ENCODE measurements at places on chromosomes 16 and 17. TPM values are rescaled to one million over a fixed set of nuclear protein-coding genes. Genes with fewer than 3 reads are reported as not detected.

DNA sequence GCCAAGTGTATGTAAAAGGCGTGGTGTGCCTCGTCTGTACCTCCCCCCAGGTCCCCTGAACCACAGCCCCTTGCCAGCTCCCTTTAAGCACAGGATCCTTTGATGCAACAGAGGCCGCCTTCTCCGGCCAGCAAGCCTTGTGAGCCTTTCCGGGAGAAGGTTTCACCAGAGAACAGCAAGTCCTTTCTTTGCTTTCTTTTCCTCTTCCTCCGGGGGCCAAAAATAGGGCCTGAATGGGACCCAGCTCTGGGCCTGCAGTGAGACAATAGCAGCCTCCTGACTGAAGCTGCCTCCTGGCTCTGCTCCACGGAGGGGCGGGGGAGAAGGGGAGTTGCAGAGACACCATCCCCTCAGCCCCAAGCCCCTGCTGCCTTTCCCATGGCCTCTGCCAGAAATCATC is 9.0 kb downstream of the ADGRG1 start:
- no peak overlapping the region for H3K27ac ChIP-seq
- peaks cover 14% of the 10 kb centered on the region for H3K27me3 ChIP-seq
- no peaks in the 10 kb centered on the region for H3K4me1 ChIP-seq

GRCh38 chr16:59612094-59612493 is 878.0 kb upstream of the GOT2 start:
- H3K4me1 ChIP-seq, result no peaks in the 10 kb centered on the region
- H3K36me3 ChIP-seq, result no peaks in the 10 kb centered on the region
- no peaks in the 10 kb centered on the region for H3K27me3 ChIP-seq
- no peak for DNase-seq
- no peak overlapping the region for H3K27ac ChIP-seq
- no peak overlapping the region for H3K4me3 ChIP-seq

GRCh38 chr17:14156689-14157088 is 80.0 kb downstream of the CDRT15 start:
- peaks cover 32% of the 10 kb centered on the region for H3K36me3 ChIP-seq
- no peak overlapping the region for H3K4me3 ChIP-seq
- no peak for DNase-seq
- H3K4me1 ChIP-seq, result peaks cover 10% of the 10 kb centered on the region

GRCh38 chr17:7803981-7804380 is 30.0 kb upstream of the KDM6B start:
- no peaks in the 10 kb centered on the region for H3K4me1 ChIP-seq
- no peak overlapping the region for H3K4me3 ChIP-seq
- H3K27ac ChIP-seq, result no peak overlapping the region
- no peaks in the 10 kb centered on the region for H3K36me3 ChIP-seq
- DNase-seq, result no peak
- H3K27me3 ChIP-seq, result peaks cover 21% of the 10 kb centered on the region

DNA sequence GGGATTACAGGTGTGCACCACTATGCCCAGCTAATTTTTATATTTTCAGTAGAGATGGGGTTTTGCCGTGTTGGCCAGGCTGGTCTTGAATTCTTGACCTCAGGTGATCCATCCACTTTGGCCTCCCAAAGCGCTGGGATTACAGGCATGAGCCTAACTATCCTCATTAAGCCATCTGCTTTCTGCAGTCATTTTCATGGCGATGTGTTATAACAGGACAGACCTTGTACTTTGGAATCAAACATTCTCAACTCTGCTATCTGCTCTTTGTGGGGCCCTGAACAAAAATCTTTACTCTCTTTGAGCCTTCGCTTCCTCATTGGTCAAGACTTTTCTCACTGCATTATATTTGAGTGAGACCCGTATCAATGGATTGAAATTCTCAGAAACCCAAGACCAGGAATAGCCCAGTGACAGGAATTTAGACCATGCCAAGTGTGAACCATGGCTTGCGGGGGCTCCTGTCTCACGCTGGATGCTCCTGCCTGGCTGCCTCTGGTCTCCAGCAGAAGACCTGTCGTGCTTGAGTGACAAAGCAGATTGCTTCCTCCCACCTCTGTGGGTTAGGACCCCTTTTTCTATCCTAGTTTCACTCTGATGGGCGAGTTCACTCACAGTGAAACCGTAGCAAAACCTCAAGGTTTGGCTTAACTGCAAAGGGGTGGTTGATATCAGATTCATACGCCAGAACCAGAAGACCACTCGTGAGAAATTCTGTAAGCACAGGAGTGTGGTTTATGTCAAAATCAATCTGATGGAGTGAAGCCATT is 519.1 kb downstream of the MAF start:
- peaks cover 17% of the 10 kb centered on the region for H3K36me3 ChIP-seq
- H3K4me1 ChIP-seq, result peaks cover 64% of the 10 kb centered on the region
- DNase-seq, result peak; percentile 72
- H3K27me3 ChIP-seq, result peaks cover 21% of the 10 kb centered on the region

TGFB1I1 gene
- 1.0 TPM for total RNA-seq

- peaks cover 21% of the 10 kb centered on the region for H3K27me3 ChIP-seq
- no peak overlapping the region for H3K4me3 ChIP-seq
- H3K27ac ChIP-seq, result no peak overlapping the region
- peaks cover 2% of the 10 kb centered on the region for H3K4me1 ChIP-seq
- no peak for DNase-seq
These were observed 6.1 kb upstream of the KRTAP2-4 start for GRCh38 chr17:41071606-41072360.

GRCh38 chr17:633641-634101 is 81.0 kb downstream of the VPS53 start:
- H3K27me3 ChIP-seq, result no peaks in the 10 kb centered on the region
- H3K36me3 ChIP-seq, result peaks cover 11% of the 10 kb centered on the region
- no peak for DNase-seq
- H3K4me3 ChIP-seq, result no peak overlapping the region

Data from activated CD8-positive, alpha-beta memory T cell treated with anti-CD3 and anti-CD28 coated beads, Interleukin-2, amount 10 ng/mL, durations not matched to agents 7 days and 5 days (primary cell).